Activated CD4-positive, CD25-positive, alpha-beta regulatory T cell treated with anti-CD3 and anti-CD28 coated beads, Interleukin-2, amount 50 U/mL, for 72 hours (primary cell): ENCODE measurements at places on chromosomes 7 and 10.

DNA sequence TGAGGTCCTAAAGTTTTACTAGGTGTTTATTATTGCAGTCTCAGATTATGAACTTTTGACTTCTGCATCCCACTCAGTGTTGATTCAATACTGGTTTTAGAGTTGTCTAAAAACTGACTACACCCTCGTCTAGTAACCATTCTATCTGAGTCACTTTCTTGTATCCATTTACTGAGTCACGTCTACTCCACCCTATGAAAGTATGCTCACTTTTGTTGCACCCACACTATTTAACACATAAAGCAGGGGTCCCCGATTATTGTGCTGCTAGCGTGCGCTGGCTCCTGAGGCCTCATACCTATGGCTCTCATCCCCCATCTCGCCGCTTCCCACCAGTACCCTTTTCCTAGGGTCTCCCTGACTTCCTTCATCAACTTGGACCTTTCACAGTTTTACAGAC, 2.0 kb downstream of the SAMD9 start:
- no peak for DNase-seq

DNA sequence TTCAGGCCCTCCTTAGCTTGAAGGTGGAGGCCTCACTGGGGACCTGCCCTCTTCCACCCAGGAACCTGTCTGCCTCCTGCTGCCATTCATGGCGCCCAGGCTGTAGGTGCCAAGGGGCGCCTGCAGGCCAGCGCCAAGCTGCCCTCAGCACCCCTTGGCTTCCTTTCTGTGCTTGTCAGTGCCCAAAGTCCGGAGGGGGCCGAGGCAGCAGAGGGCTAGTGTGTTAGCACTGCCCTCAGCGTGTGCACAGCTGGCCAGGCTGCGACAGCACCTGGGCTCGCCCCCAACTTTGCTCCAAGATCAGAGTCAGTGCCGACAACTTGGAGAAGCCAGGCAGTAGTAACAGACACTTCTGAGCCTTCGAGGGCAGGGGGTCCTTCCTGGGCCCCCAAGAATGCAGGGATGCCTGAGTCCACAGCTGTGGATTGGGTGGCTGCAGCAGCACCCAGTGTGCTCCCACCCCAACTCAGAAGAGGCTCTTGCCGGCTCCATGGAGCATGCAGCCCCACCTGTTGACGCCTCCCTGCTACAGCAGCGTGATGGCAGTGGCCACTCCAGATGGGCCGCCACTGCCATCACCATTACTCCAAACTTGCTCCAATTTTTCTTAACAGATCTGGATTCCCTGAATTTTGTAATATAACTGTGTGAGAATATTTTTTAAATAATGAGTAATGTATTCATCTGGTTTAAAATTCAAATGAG, 41.7 kb downstream of the CACUL1 start:
- DNase-seq, result no peak

DNA sequence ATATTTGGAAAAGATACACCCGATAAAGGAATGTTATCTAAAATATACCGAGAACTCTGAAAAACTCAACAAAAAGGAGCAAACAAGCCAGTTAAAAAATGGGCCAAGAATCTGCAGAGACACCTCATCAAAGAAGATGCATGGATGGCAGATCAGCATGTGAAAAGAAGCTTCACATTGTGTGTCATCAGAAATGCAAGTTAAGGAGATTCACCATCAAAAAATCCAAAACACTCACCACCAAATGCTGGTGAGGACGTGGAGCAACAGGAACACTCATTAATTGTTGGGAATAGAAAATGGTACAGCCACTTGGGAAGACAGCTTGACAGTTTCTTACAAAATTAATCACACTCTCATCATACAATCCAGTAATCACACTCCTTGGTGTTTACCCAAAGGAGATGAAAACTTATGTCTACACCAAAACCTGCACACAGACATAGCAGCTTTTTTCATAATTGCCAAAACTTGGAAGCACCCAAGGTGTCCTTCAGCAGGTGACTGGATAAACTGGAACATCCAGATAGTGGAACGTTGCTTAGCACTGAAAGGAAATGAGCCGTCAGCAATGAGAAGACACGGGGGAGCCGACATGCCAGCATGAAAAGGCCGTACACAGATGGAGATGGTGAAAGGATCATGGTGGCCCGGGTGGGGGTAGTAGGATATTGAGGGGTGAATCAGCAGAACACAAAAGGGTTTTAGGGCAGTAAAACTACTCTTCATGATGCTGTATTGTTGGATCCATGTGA, 27.9 kb upstream of the PWWP2B start:
- DNase-seq, result peak; percentile 7

GRCh38 chr7:105454095-105454747, 65.5 kb upstream of the SRPK2 start:
- DNase-seq, result no peak

DNA sequence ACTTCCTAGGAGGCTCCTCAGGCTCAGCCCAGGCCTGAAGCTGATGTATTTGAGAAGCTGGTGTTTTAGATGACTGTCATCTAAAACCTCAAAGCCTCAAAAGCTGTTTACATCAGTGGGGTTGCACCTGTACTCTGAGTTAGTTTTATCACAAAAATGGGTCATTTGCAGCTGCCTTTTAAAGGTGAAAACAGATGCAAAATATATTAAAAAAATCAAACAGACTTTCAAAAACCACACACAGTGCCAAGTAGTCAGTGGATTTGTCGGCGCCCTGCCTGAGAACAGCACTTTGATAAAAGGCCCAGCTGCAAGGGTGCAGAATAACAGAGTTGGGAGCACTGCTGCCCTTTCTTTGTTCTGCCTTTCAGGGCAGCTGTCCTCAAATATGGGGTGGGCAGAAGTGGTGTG, 103.0 kb downstream of the VOPP1 start:
- DNase-seq, result no peak

- no peak for DNase-seq
These were observed 10.8 kb downstream of the ANTXRL start for GRCh38 chr10:46297406-46298204.

- no peak for DNase-seq
These were observed 16.7 kb upstream of the LRRN3 start for GRCh38 chr7:111074071-111074747.

DNA sequence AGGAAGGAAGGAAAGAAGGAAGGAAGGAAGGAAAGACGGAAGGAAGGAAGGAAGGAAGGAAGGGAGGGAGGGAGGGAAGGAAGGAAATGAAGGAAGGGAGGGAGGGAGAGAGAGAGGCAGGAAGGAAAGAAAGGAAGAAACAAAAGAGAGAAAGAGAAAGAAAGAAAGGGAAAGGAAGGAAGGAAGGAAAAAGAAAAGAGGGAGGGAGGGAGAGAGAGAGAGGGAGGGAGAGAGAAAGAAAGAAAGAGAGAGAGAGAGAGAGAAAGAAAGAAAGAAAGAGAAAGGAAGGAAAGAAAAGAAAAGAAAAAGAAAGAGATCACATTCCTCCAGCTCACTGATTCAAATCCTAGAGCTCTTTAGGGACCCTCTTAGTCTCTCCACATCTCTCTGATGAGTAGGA, 24.7 kb downstream of the ELN start:
- DNase-seq, result no peak

- peak; percentile 60 for DNase-seq
These were observed 817 bp downstream of the MLLT10 start for GRCh38 chr10:21534604-21535493.

DNA sequence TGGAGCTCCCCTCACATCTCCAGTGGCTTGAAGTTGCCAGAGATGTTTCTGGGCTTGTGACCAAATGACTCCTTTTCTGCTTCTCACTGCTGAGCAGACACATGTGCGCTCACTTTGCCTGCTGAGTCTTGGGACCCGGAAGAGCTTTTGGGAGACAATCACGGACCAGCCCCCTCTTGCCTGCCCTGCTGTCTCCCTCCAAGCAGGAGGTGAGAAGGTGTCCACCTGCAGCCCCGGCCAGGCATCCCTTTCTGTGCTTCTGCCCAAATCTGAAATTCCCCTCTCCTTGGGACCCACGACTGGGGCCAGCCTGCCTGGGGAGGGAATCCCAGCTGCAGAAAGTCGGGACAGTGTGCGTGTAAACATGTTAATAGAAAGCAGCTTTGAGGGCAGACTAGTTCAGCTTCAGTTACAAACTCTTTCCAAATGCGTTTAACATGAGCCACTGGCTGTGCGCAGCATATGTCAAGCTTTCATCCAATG, 31.7 kb downstream of the HTRA1 start:
- DNase-seq, result no peak

DNA sequence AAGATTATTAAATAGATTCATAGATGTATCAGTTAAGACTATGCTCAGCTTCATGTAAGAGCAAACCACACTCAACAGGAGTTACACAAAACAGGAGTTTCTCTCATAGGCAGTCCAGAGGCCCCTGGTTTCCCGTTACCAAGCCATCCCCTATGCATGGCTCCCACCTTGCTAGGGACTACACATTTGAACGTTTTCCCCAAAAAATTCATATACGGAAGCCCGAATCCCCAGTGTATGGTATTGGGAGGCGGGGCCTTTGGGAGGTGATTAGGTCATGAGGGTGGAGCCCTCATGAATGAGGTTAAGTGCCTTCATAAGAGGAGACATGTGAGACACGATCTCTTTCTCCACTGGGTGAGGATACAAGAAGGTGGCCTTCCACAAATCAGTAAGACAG, 29.1 kb downstream of the RSU1 start:
- DNase-seq, result no peak

GRCh38 chr7:139341776-139342226, 664 bp downstream of the FMC1 start:
- DNase-seq, result no peak

DNA sequence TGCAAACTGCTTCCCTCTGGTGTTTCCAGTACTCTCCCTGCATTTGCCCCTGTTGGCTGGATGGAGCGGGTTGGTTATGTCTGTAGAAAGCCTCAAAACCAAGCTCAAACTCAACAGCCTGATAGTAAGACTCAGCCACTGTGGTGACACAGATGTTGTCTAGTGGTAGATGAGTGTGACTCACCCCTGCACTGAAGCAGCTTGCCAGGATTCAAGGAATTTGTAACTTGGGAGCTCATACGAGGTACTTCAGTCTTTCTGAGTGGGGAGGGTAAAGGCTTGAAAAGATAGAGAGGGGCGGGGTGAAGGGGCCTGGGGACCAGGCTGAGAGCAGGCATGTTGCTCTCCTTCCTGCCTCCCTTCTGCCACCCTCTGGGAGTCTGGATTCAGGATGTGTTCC, 22.9 kb upstream of the AQP1 start:
- no peak for DNase-seq

DNA sequence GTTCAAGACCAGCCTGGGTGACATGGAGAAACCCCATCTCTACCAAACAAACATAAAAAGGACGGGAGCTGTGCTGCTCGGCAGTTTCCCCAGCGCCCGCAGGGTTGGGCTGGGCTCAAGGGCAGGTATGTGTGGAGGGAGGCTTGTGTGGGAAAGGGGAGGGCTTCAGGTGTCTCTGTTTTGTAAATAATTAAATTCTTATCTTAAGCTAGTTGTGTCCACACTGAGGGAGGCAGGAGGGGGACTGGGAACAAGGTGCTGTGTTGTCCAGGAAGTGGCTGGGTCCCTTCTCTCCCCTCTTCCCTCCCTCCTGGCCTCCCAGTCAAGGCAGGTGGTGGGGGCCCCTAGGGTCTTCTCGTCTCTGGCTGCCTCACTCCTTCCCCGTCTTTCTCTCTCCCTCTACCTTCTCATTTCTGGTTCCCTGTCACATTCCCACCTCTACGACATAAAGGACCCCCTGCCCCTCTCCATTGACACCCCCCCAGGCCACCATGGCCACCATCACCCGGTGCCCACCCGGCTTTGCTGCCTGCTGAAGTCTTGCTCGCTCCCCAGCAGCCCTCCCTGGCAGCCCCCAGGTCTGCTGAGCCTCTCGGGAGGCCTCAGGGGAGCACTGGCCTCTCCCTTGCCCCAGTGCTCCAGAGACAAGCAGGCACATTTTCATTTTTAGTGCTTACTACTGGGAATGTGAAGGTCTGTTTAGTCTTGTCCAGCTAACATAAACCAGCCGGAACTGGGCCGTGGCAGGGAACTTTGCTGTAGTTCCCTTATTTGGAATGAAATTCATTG, 19.3 kb downstream of the NEURL1 start:
- no peak for DNase-seq

- no peak for DNase-seq
These were observed 105.3 kb upstream of the TNRC18 start for GRCh38 chr7:5528815-5529442.

DNA sequence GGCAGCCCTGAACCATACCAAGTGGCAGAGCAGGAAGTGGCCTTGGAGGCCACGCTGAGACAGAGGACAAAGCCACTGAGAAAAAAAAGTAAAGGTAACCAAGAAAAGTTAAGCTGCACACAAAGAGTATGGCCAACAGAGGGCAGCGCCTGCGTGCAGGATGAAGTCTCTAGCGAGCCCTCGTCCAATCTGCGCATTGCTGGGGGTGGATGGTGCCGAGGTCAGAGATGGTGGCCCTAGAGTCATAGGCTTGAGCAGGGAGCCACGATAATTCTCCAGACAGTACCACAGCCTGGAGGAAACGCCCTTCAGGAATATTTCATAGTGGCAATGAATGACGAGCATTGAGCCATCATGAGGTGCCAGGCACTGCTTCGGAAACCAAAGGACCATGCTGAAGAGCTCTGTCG, 9.7 kb downstream of the ATP6V0E2 start:
- no peak for DNase-seq

DNA sequence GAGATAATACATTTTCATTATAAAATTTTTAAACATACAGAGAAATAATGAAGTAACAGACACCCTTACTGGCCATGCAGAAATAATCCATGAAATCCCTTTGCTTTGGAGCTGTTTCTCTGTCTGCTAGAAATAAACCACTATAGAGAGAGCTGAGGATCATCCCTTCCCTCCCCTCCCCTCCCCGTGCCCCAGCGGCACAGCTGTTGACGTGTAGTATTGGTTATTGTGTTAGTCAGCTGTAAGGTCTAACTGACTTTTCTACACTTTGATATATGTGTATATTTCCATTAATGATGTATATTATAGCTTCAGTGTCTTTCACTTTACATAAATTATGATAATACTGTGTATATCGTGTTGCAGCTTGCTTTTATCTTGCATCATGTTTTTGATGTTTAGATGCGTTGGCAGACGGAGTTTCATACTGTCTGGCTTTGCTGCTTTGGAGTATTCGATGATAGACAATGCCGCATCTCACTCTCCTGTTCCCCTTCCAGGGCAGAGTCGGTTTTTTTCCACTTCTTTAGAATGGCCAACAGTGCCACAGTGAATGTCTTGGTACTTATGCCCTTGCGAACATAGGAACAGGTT, 27.4 kb upstream of the GRID1 start:
- DNase-seq, result no peak

- no peak for DNase-seq
These were observed 172.3 kb downstream of the C1GALT1 start for GRCh38 chr7:7354674-7355073.

DNA sequence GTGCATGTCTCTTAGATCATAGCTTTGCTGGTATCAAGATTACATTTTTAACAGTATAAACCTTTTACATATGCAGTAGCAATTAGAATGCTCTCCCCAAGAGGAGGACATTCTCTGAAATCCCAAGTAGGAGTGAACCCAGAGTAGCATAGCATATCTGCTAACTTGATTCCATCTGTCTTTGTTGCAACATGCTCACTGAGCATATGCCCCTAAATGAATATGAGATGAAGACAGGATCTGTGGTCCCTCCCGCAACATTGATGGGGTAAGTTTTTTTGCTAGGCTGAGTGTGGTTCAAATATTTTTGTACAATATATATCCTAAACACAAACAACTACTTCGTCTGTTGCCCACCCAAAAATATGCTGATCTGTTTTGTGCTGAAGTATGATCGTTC, 534.2 kb upstream of the C7orf33 start:
- DNase-seq, result no peak
